NCI-H2081 (cell line): ENCODE measurements at places on chromosomes 12 and 14.
A peak's percentile ranks its signal among the peaks of the same experiment; 100 is the strongest.

- peak; percentile 20 for DNase-seq
These were observed 2.1 kb downstream of the PRPH start for GRCh38 chr12:49296836-49297694.

DNA sequence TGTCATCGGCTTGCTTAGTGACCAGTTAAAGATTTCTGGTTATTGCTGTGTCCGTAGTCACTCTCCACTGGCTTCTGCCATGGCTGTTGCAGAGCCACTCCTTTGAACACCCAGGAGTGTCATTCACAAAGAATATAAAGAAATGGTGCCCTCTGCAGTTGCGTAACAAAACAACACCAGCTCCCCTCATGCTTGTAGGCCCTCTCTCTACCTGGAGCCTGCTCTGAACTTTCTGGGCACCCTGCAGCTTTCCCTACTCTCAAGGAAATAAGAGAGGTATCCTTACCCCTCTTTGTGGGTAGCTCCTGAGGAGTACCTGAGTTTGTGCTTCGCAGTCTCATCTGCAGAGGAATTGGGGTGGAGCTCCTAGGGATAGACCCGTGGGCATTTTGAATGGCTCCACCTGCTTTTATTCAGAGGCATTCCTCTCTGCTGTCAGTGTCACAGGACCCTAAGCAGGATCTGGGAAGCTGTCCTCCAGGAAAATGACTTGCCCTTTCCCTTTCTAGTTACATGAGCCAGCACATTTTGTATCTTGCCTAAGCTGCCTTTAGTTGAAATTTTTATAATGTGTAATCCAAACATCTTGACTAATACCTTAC, 97.2 kb upstream of the TMEM260 start:
- peak; percentile 48 for DNase-seq

- no peak for DNase-seq
These were observed 389.9 kb downstream of the RPS29 start for GRCh38 chr14:49196327-49196726.

GRCh38 chr12:28776913-28777422, 372.1 kb upstream of the FAR2 start:
- DNase-seq, result no peak

GRCh38 chr14:101616202-101616601, 54.9 kb downstream of the DIO3 start:
- no peak for DNase-seq

- DNase-seq, result no peak
These were observed 97.2 kb downstream of the ZC3H14 start for GRCh38 chr14:88660056-88660455.

DNA sequence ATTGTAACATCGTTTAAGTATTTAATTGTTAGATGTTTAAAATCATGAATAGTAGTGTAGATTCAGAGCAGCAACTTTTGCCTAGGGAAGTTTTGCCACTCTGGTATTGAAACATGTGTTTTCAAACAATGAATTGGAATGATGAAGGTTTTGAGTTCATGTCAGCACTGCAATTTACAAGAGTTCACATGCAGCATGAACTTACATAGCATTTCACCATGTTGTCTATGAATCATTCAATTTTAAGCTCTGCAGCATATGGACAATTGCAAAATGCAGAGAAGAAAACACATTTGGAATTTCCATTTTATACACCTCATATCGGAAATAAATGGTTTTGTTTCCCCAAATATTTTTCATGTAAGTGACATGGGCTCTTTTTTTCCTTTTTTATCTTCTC, 170.7 kb upstream of the CDKN3 start:
- no peak for DNase-seq

DNA sequence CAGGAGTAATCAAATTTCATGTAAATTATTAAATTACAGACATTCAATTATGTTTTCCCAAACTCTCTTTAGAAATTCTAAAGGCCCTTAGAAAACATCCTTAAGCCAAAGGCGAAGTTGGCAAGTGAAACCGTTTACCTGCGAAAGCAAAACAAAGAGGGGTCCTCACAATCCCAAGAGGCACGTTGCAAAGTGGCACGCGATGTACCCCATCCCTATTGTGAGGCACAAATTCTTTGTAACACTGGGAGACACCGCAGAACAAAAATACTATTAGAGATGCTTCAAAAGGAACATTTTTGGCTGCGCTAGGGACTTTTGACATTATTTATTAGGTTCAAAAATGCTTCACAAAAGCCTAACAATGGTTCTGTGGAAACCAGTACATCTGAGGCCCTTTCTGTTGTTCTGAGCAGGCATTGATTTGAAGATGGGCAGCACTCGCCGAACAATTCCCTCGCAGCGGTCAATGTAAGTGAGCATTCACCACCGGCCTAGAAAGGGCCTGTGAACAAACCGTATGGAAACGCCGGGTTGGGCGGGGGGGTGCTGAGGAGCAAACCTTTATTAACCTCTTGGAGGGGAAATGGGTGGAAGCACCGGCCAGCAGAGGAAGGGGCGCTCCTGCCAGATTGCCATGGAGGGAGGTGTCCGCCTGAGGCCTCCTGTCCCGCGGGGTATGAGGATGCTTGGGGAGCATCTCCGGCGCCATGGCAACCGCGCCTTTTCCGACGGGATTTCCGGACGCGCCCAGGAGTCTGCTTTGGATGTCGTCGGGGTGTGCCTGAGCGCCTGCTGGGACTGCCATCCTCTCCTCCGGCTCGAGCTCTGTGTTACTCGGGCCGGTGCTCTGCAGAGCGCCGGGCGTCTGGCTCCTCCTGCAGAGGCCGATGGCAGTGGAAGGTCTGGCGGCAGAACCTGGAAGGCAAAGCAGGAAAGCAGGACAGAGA, 193.9 kb downstream of the C12orf42 start:
- peak; percentile 17 for DNase-seq
